NAMALWA (cell line): ENCODE measurements at places on chromosomes 1 and 21.
A peak's percentile ranks its signal among the peaks of the same experiment; 100 is the strongest.

DNA sequence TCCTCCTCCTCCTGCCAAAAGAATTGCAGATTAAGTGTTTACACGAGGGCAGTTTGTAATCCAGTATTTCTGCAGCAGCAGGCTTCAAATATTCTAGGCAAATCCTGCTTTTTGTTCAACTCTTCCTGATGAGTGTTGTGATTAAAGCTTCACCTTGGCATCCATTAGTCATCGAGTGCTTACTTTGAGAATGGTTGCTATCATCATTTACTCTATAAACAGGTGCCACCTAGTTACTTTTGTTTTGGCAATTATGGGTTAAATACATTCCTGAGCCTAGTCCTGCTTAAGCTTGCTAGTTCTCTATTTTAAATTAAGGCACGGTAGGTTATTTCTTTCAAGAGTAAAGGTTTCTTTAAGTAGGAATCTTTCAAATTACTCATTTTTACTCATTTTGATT, 20.3 kb downstream of the PDC start:
- DNase-seq: no peak

- no peak for DNase-seq
Measured at GRCh38 chr1:69410457-69410850, 157.3 kb upstream of the LRRC7 start.

- DNase-seq: no peak
Measured at GRCh38 chr21:41786509-41786987, 19.7 kb upstream of the RIPK4 start.

- DNase-seq: no peak
Measured at GRCh38 chr1:217072926-217073325, 349.7 kb upstream of the ESRRG start.

DNA sequence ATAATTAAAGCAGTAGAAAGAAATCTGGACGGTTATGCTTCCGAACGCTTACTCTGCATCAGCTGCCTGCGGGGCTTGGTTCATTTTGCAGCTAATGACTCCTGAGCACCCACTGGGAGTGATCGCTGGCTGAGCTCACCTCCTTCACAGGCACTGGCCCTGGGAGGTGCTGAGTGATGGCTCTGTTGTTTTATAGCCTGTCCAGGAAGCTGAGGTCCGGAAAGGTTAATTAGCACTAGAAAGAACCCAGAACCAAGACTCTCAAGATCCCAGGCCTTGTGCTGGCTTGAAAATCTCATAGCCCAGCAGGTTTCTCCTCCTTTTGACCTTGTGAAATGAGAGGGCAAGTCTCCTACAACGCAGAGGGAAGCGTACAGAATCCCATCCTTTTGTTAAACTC, 226.2 kb downstream of the AJAP1 start:
- no peak for DNase-seq

GRCh38 chr1:29956349-29957030, 720.2 kb downstream of the PTPRU start:
- DNase-seq: no peak

- peak; percentile 57 for DNase-seq
Measured at GRCh38 chr1:206557636-206558473, 50.5 kb downstream of the RASSF5 start.

- no peak for DNase-seq
Measured at GRCh38 chr1:180266275-180267210, 36.5 kb downstream of the LHX4 start.

DNA sequence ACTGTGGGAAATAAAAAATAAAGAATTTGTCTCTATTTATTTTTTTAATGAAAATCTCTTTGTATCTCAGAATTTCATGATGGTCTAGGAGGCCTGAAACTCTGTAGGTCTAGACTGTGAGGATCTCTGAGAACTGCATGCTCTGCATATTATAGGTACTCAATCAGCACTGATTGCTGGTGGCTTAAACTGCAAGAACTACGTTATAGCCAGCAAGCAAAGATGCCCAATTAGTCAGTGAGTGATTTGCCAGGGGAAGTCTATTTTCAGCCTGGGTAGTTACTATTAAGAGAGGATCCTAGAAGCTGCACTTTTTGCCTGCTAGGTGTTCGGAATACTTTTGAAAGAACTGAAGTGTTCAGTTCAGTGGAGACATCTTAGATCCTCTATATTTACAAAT, 87.4 kb downstream of the GPR52 start:
- DNase-seq: no peak

- DNase-seq: no peak
Measured at GRCh38 chr1:194598098-194598497, 1411.7 kb upstream of the B3GALT2 start.

- DNase-seq: no peak
Measured at GRCh38 chr1:36463463-36463802, 751 bp downstream of the MRPS15 start.

DNA sequence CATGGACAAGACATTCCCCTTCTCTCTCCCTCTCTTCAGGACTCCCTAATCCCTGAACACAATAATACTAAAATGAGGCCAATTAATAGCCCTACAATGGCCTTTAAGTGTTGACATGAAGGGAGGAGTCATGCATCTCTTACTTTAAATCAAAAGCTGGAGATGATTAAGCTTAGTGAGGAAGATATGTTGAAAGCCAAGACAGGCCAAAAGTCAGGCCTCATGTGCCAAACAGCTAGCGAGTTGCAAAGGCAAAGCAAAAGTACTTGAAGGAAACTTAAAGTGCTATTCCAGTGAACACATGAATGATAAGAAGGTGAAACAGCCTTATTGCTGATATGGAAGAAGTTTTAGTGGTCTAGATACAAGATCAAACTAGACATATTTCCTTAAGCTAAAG, 49.5 kb upstream of the CD46 start:
- no peak for DNase-seq

GRCh38 chr1:220318673-220319072, 46.4 kb upstream of the RAB3GAP2 start:
- DNase-seq: no peak

GRCh38 chr1:180057883-180058396, 96.7 kb upstream of the QSOX1 start:
- no peak for DNase-seq

- DNase-seq: no peak
Measured at GRCh38 chr1:245876586-245876985, 630.5 kb downstream of the SMYD3 start.

DNA sequence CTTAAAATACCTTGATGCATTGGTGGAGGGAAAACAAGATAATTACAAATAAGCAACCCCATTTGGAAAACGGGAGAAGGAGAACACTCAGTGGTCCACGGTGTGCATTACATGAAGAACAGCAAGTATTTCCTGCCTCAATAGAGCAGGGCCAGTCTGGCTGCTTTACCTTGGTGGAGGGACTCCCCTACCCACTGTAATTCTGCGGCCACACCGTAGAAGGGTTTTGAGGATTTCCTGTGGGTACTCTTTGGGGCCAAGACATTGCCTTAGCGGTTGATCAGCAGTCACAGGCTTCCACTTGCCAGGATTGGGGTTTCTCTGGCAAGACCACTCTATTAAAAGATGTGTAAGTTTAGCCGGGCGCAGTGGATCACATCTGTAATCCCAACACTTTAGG, 16.3 kb upstream of the TMEM54 start:
- no peak for DNase-seq

DNA sequence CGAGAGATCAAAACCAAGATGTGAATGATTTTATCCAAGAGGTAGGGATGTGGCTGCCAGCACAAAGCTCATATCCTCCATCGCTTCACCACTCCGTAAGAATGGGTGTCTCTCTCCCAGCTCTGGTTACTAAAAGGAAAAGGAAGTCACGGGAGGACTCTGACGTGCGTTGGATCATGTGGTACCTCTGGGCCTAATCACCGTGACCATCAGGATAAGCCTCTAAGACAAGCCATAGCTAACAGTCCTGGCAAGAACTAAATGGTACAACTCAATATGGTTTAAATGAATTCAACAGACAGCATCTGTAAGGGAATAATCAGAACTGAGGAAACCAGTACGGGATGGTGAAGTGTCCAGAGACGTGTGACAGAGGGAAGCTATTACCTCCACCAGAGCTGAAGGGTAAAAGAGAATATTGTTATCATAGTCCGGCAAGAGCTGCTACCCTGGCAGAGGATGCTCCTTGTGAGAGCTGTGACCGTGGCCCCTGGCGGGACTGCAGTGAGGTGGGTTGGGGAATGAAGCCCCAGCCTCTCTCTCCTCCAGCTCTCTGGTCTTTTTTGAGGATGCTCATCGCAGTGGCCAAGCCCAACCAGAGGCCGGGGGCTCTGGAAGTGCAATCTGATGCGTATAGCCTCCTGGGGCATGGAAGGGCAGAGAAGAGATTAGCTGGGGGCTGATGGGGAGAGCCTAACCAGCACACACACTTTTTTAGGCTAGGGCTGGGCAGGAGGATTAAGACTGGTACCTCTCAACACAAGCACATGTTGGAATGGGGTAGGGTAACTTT, 54.2 kb downstream of the KIAA1614 start:
- no peak for DNase-seq

DNA sequence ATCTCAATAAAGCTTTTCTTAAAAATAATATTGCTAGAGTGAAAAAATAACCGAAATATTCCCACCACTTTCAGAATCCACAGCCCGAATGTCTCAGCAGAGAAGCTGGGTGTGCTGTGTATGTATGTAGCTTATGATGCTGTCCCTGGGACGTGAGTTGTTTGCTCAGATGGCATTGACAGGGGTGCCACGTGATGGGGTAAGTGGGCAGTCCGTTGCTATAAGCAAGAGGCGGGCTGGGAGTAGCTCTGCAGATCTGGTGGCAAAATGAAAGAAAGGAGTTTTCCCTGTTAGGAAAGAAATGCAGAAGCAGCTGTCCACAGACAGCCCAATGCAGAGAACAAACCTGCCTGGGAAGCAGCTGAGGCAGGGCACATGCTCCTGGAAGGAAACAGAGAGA, 3.8 kb upstream of the FAM20B start:
- DNase-seq: no peak

DNA sequence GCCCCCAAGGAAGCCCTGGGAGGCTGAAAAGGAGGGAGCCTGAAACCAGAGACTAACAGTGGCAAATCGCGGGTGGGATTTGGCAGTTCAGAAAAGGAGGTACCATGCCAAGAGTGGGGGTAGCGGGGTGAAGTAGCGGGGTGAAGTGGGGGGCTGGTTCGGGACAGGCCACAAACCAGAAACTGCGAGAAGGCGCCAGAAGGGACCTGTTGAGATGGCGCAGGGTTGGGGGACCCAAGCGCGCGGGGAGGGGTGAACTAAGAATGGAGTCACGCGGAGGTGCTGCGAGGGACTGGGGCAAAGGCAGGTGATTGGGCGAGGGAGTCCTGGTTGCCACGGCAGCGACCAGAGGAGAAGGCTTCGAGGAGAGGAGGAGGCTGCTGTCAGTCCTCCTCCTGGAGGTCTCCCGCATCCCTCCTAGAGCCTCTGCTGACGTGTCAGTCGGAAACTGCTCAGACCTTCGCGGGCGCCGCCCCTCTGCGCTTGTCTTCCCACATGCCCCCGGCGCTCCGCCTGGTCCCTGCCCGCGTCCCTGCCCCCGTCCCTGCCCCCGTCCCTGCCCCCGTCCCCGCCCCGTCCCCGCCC, 438 bp upstream of the MIA3 start:
- peak; percentile 95 for DNase-seq

DNA sequence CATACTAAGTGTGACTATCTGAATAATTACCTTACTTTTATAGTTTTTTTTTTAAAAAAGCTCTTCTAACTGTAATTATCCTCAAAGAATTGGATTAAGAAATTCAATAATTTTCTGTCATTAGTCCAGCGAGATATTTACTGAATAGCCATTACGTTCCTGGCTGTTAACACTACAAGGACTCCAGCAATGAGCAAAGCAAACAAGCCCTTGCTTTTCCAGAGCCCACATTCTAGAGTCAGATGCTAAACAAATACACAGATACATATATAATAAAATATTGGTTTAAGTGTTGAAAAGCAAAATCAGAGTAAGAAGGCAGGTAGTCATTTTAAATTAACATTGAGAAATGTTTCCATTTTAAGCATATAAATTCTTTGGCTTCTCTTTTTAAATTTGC, 118.4 kb downstream of the ATF6 start:
- no peak for DNase-seq

DNA sequence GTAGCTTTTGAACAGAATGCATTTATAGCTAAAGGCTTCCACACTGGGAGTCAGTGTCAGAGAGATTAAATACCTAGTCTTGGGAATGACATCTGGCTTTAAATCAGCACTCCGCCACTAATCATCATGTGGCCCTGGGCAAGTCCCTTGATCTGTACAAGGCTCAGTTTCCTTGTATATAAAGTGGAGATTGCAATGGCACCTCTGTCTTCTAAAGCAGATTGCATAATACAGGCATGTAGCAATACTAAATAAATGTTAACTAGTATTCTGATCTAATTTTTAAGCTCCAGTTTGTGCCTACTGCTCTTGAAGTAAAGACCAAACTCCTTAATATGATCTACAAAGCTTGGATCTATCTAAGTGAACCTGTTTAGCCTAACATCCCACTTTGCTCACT, 249.4 kb downstream of the PLPP3 start:
- DNase-seq: no peak

DNA sequence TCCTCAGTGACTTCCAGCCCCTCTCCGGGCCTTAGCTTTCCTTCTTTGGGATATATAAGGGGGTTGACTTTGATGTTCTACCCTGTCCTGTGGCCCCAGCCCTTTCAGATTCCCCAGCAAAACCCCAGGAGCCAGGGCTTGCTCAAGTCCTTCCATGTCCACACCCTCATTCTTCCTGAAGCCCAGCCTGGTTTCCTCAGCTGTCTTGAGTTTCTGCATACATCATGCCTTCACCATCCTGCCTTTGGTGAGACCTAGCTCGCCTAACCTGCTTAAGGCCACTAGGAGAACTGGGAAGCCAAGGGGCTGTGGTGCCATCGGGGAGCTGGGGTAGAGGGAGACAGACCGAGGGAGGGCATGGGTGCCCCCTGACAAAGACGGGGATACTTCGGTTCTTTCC, 17.2 kb upstream of the PEF1 start:
- no peak for DNase-seq

- peak; percentile 38 for DNase-seq
Measured at GRCh38 chr1:212635141-212635631, 26.6 kb downstream of the ATF3 start.

GRCh38 chr1:2194319-2194897, at the start of gene FAAP20:
Gene FAAP20, minus strand, starts transcription at chr1:2194772. Its CDS starts 23 bp downstream, at chr1:2194749.
- peak; percentile 76 for DNase-seq

GRCh38 chr1:169491845-169492281, 6.1 kb upstream of the SLC19A2 start:
- DNase-seq: no peak

DNA sequence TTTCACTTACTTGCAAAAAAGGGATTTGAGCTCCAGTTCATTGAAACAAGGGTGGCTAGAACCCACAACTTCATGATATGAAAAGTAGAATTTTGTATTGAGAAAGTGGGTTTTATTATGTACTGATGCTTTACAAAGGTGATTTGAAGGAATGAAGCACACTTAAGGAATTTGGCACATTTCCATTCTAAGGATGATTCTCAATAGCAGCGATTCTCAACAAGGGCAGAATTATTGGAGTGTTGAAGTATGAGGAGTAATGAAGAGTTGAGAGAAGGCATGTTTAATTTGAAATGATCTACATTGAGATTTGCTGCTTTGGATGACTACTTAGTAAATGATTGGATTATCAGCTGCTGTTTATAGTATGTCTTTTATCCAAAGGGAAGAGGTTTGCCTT, 54.7 kb downstream of the FNBP1L start:
- DNase-seq: no peak

GRCh38 chr1:231248778-231249177, 7.8 kb downstream of the GNPAT start:
- no peak for DNase-seq
